ENCODE measurements at places on chromosomes 4 and X.

DNA sequence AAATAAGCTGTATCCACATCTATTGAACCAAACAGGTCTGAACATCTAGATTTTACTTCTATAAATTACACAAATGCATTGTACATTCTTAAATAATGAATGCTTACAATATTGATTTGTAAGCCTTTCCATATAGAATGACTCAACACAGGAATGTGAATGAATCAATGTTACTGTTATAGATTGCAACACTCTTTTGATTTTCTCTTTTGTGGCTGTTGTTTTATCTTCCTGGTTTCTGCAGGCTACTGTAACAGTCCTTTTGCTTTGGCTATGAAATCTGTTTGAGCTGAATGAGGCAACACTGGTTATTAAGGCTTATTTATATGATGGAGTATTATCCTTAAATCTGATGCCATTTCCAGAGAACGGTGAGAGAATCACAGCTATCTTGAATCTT lies 49.5 kb downstream of the GPR50 start:
- no peak for ATAC-seq

DNA sequence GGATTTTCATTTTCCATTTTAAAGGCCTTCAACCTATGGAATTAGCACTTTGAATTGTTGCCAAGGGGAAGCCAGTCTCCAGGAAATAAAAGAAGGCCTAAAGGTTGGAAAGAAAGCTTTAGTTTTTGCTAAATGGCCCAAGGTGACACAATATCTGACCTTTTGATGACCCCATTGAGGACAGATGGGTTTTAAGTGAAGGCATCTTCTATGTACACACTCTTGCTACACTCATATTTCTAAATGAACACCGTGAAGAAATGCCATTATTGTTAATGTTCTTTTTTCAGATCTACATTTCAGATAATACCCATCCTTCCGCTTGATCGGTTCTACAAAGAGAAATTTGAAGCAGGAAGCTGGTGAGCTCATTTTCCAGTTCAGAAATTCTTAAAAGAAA lies 162.8 kb upstream of the POU3F4 start:
- ATAC-seq: no peak

DNA sequence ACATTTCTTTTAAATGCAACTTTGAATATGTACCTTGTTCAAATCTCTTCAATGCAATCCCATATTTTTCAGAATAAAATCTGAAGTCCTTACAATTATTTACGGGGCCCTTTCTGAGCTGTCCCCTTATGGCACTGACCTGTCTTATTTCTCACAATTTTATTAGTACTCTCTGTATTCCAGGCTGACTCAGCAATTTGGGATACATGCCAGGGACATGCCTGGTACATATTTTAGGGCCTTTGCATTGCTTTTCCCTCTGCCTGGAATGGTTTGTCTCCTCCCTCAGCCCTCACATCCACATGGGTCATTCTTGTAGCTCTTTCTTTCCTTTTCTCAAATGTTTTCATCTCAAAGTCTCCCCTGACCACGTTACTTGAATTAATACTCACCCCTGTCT lies 172.2 kb upstream of the TECRL start:
- no peak for ATAC-seq

GRCh38 chrX:318068-318738 lies 393 bp downstream of the GTPBP6 start:
- peak; percentile 83 for ATAC-seq

DNA sequence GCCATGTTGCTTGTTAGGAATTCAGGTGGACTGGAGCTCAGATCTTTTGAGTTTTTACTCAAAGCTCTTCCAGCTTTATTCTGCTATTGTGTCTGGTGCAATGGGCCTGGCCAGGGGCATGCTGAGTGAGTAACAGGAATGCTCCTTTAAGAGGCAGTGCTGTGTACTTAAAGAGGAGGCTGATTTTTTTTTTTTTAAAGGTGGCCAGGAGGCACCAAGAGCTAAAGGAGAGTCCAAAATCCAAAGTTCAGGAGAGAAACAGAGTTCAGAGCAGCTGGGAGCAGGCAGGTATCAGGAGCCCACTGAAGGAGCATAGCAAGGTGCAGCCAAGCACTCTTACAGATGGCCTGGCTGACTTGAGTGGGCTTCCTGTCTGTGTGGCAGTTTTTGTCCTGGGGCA lies 178.7 kb downstream of the FMR1NB start:
- no peak for ATAC-seq

- ATAC-seq: no peak
Measured at GRCh38 chr4:168569931-168570276, 73.1 kb downstream of the PALLD start.

DNA sequence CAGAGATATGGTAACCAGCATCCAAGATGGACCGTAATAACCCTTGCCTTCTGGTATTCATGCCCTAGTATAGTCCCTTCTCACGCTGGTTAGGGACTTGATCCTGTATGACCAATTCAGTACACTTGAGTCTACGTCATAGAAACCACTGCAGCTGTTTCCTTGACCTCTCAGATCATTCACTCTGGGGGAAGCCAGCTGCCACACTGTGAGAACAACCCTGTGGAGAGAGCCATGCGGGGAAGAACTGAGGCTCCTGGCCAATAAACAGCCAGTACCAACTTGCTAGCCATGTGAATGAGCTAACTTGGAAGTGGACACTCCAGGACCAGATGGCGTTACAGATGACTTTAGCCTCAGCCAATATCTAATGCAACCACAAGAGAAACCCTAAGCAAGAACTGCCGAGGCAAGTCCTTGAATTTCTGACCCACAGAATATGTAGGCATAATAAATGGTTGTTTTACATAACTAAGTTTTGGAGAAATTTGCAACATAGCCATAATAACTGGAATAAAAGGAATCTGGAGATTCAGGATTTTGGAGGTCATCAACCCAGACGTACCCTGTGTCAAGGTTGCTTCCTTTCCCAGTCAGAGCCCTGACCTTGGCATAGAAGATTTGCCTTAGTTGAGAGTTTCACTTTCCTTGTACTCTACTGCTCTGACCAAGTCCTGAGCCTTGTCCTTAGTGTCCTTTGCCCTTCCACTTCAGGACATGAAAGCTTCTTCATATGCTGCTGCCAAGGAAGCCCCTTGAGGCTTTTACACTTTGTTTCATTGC lies 87.3 kb upstream of the ZNF81 start:
- ATAC-seq: no peak

DNA sequence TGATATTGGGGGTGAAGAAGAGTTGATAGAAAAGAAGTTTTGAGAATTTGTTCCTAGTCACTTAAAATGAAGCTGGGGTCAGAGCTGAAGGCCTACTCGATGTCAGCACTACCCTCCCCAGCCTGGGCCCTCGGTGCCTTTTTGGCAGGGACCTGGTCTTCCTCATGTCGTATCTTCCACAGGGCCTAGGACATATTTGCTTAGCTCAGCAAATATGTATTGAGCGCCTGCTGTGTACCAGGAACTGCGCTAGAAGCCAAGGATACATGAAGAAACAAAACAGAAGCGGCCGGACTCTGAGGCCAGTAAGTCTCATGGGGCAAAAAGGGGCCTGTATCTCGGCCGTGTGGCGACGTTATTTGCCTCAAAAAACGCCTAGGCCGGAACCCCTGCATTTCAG lies 44.3 kb downstream of the DCTD start:
- ATAC-seq: no peak

DNA sequence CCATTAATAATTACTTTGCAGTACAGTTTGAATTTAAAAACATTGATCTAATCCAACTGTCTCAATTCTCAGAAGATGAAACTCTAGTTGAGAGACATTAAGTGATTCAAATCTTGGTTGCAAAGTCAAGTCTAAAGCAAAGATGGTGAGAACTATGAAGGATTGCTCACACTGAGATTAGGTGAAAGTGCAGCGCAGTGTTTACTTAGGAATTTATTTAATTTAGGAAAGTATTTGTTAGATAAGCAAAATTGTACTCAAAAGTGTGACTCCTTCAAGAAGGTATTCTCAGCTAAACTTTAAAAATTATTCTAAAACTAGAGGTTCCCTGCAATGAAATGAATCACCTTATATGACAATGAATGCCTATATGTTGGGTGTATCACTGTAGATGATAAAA lies 454.9 kb downstream of the PDGFC start:
- no peak for ATAC-seq

DNA sequence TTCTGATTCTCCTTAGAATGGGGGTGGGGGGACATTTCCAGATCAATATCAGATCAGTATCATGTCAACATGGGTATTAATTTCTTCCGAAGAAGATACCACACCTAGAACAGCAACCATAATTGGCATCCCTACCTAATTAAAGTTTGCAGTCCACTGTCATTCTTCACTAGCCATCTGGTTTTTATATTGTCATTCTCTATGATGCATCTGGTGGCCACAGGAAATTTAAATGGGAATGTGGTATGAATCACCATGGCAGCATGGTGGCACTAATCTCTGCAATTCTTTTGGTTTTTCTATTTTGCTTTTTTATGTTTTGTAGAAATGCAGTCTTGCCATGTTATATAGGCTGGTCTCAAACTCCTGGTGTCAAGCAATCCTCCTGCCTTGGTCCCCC lies 16.6 kb upstream of the UBE2D3 start:
- no peak for ATAC-seq

- peak; percentile 28 for ATAC-seq
Measured at GRCh38 chr4:59612235-59612634, 1587.9 kb upstream of the ADGRL3 start.

DNA sequence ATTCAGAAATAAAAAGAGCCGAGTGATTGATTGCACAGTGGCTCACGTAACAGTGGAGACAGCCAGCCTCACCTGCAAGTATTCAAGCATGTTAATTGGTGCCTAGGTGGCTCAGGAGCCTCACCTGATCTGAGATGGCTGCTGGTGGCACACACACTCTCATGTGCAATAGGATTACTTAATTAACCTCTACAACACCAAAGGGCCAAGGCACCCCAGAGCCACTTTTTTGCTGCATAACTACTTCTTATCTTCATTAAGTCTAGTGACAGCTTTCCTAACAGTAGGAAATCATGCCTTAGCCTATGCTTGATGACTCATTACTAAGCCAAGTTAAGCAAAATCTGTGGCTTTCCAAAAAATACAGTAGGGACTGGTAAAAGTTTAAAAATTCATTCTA lies 117.3 kb upstream of the NOCT start:
- no peak for ATAC-seq

- ATAC-seq: no peak
Measured at GRCh38 chrX:94560930-94561329, 886.9 kb downstream of the FAM133A start.

GRCh38 chrX:15269618-15270521 lies at the start of gene ASB9:
TSS of gene ASB9 (minus strand) at chrX:15270083. CDS start at chrX:15269874, 209 bp downstream.
- ATAC-seq: peak; percentile 90

- ATAC-seq: no peak
Measured at GRCh38 chr4:70874268-70875156, 27.7 kb upstream of the MOB1B start.

GRCh38 chr4:86026720-86027119 lies 333.1 kb downstream of the MAPK10 start:
- no peak for ATAC-seq

DNA sequence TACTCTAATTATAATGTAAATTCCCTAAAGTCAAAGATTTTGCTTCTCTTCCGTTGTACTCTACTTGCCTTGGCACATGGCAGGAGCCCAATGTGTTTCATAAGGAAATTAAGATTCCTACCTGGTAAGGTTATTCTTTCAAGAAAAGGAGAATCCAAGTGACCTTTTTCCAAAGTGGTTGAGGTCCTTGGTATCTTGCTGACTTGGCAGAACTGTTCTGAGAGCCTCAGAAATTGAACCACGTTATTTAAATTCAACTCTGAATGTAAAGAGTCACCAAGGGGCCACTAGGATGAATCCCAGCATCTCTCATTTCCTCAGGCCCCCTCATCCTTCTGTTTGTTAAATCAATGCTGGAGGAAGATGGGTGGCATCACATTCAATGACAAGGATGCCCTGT lies 418.2 kb upstream of the MAGEB2 start:
- no peak for ATAC-seq

DNA sequence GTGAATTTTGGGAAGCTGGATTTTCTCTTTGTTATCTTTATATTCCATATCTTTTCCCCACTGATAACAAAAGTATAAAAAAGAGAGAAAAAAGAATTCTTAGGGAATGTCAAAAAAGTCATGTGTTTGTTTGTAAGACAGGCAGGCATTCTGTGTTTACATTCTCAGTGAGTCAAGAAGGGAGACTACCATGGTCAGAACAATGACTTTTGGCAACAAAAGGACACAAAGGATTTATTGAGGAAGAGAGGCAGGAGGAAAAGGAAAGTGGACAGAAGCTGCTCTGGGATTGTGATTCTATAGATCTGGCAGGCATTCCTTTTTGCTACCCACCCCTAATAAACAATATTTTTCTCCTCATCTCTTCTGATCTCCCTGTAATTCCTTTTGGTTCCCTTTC lies 5.9 kb upstream of the ANK2 start:
- no peak for ATAC-seq

DNA sequence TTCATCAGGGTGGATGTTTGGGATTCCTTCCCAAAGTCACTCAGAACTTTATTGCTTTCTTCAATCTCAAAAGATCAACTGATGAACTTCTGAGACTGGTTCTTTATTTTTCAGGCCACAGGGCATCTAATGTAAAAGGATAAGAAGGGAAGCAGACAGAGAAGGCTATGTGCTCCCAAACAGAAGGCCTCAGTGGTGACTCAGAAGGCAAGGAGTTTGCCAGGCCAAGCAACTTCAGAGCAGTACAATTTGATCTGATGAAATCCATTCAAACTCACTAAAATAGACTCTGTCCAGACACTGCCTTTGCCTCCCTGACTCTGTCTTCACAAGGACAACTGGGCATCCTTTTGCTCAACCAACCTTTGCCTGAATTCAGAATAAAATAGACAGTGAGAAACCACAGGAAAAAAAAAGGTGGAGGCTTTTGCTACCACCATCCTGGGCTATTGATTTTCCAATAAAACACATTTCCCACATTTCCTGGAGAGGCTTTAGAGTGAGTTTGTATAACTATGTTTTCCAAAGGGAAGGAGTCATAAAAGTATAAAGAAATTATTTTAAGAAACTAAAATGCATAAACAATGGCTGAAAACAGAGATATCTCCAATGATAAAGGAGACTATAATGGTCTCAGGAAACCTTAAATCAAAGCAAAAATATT lies 55.2 kb downstream of the ARHGEF6 start:
- no peak for ATAC-seq

DNA sequence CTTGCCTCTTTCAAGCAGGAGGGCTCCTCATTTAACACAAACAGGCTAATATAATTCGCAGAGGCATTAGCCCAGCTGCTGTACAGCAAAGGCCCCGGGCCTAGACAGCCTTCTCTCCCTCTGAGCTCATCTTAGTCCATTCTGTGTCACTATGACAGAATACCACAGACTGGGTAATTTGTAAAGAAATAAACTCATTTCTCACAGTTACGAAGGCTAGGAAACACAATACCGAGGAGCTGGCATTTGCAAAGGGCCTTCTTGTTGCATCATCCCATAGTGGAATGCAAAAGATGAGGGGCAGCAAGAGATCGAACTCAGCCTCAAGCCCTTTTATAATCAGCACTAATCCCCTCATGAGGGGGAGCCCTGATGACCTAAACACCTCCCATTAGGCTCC lies 48.5 kb downstream of the TSPAN5 start:
- ATAC-seq: no peak

DNA sequence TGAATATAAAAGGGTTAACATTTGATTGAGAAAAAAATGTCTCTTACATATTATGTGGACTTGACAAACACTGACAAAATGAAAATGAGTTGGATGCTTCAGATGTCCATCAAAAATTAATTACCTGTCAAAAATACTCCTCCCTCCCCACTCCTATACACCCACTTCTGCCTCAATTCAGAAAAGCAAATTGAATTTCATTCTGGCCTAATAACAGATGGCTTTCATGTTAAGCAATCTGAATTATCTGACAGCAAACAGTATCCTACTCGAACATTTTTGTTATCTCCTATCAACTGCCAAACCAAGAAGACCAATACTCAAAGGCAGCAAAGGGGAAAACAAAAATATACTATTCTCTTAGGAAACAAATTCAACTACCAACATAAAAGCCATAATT lies 44.0 kb downstream of the ATP8A1 start:
- ATAC-seq: no peak

Measured in esophagus mucosa (tissue), 1 donor.